WERI-Rb-1 (cell line): ENCODE measurements at places on chromosomes 2 and 18.

DNA sequence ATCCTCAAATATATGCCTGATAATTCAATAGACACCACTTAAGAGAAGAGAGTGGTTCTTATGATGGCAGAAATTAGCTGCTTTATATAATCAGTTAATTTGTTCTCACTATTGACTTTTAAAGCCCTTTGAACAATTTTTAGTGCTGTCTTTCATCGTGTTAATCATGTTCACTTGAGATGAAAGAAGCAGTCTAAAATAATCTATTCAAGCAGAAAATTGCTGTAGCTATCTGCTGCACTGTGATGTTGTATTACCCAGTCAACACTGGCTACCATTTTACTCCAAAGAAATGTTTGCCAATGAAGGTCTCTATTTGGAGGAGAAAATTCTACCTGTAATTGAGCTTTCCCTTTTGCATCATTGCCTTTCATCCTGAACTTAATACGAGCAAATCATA, 459.8 kb upstream of the FSIP2 start:
- DNase-seq: no peak

GRCh38 chr2:219570194-219570923, 980 bp downstream of the OBSL1 start:
- DNase-seq: no peak

DNA sequence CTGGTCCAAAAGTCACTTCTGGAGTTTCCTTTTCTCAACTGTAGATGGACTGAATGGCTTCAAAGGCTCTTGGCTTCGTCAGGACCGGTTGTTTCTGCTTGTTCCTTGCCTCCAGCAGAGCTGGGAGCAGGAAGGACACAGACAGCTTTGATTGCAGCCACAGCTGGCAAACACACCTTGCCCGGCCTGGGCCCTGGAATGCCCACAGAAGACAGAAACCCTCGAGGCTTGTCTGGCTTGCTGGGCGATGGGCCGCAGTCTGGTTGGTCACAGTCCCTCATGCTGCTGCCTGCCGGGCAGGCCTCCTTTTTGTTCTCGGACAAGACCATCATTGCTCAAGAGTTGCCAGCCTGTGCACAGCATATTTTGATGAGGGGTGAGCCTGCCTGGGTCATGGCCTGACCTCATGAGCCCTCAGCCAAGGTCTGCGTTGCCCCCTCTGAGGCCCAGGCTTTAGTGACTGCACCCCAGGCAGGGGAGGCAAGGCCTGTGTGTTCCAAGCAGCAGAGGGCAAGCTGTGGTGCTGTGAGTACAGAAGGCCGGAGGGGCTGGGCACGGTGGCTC, 37.8 kb downstream of the ATP6V1C2 start:
- no peak for DNase-seq

- no peak for DNase-seq
Observed at GRCh38 chr18:48397021-48397420, 12.2 kb downstream of the ZBTB7C start.

DNA sequence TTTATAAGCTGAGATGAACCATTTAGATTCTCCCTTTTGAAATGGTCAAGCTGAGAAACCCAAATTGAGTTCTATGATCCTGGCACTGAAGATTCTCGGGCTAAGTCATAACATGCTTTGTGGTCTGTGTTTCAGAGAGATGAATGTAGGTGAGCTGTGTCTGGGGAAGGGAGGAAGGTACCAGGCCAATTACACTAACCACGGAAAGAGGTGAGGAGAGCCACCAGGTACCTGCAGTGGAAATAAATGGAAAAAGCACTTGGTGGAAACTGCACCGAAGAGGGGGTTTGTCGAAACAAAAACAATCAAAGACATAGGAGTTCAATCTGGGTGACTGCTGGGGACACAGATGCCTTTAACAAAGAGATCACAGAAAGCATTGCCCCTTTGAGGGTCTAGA, 963 bp upstream of the MRPL44 start:
- DNase-seq: no peak

DNA sequence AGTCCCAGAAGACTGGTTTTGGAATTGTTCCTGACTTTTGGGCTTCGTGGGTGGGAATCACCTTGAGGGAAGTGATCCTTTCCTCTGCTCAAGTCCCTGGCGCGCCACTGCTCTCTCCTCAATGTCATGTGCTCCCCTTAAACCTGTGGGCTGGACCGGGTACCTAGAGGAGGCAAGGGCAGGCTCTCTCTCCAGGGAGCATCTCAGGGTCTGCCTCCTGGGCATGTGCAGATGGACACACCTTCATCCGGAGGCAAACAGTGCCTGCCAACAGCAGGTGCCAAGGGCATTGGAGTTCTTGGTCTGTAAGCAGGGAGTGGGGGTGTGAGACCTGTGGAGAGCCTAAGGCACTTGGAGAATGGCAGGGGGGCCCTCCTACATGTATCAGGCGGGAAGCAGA, 142.6 kb downstream of the INHBB start:
- DNase-seq: no peak

- peak; percentile 85 for DNase-seq
Observed at GRCh38 chr2:42770288-42771131, 6.6 kb upstream of the OXER1 start.

GRCh38 chr2:146374505-146374904, 1470.3 kb upstream of the ACVR2A start:
- no peak for DNase-seq

GRCh38 chr2:67773851-67774250, 289.0 kb downstream of the C1D start:
- DNase-seq: no peak

DNA sequence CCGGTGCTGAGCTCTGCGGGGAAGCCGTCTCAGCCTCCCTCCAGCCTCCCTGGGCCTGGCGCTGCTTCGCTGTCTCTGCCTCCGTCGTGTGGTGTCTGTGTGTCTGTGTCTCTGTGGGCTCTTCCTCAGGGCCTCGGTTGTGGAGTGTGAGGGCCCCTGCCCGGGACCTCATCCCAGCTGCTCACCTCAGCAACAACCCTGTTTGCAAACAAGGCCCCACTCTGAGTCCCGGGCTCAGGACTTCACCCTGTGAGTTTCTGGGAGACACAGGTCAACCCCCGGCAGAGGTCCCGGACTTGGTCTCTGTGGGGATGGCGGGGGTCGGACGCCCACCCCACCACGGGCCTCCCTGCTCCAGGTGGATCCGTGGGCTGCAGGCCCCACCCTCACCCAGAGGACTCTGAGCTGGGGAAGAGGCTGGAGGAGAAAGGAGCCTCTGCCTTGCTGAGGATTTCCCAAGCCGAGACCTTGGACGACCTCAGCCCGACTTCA, 127.4 kb upstream of the CTDP1 start:
- DNase-seq: no peak

DNA sequence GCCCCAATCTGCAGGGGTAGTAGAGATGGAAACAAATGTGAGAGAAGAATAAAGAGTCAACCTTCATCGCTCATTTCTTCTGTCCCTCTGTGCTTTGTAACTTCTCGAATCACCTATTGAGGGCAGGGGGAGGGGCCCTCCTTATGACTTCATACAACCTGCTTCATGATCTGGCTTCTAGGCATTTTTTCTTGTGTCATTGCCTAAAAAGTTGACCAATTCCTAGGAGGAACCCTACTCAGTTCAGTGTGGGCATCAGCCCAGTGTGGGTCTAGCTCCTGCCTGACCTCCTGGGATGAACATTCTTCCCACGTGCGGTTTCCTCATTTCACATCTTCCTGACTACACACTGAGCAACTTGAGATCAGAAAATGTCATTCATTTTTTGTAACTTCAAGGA, 46.3 kb upstream of the CREB1 start:
- no peak for DNase-seq

- DNase-seq: no peak
Observed at GRCh38 chr2:58047373-58047935, 848 bp downstream of the VRK2 start.

GRCh38 chr2:112783187-112783714, 1.0 kb downstream of the IL1A start:
- DNase-seq: no peak

- peak; percentile 68 for DNase-seq
Observed at GRCh38 chr18:59783138-59783537, 85.9 kb upstream of the CCBE1 start.

DNA sequence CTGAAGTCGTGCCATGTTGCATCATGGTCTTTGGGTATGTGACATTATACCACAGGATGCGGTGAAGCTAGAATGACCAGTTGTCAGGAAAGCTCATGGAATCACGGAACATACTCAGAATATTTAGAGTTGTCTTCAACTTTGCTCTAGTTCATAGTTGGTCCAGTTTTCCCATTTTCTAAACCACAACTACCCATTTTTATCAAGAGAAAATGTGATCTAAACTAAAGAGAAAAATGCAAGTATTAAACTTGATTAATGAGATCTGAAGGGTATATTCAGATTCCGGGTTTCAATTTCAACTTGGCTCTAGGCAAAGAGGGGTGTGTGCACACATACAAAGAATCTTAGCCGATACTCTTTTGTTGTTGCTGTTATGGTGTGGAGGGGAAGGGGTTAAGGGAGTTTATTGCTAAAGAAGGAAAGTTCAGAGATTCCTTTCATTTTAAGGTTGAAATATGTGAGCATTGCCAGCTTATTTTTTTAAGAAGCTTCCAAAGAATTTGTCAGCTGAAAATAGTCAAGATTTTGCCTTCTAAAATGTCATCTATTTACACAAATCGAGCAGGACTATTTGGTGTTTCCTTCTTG, 516.6 kb upstream of the ZEB2 start:
- no peak for DNase-seq

GRCh38 chr18:29153091-29153490, 976.2 kb upstream of the CDH2 start:
- DNase-seq: no peak

- DNase-seq: no peak
Observed at GRCh38 chr2:207317378-207317984, 151.7 kb upstream of the KLF7 start.

- DNase-seq: no peak
Observed at GRCh38 chr2:11661891-11662435, 8.0 kb downstream of the NTSR2 start.

- DNase-seq: no peak
Observed at GRCh38 chr2:211061612-211062296, 505.4 kb downstream of the CPS1 start.

- DNase-seq: no peak
Observed at GRCh38 chr2:220273082-220273481, 645.7 kb downstream of the SLC4A3 start.

DNA sequence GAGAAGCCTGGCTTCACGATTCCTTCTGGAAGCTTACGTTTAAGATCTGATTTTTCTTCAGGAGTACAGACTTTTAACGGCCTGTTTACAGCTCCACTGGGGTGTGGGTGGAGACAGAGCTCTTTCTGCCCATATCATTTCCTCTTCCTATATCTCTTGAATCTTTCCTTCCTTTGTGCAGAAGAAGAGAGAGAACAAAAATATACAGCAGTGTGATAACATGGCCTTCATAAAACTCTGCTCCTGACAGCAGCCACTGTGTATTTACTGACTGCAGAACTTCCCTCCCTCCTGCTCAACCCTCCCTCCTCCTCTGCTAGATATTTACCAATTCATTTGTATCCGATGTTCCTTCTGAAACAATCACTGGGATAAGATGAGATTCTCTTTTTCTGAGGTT, 34.1 kb upstream of the REEP1 start:
- no peak for DNase-seq

DNA sequence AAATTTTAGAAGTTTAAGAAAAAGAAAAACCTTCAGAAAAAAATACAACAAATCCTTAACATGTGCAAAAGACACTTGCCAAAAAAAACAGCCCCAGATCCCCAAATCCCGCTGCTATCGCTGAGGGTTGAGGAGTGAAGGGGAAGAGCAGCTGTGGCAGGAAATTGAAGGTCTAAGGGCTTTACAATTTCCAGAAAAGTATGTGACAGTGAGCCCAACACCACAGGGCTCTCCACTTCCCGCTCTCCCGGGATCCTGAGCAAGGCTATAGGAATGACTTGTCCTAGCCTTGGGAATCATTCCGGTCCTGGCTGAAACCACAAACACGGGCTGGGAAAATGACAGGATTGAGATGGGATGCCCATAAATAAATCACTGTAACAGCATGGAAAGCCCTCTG, 191.4 kb downstream of the TMEM163 start:
- no peak for DNase-seq

GRCh38 chr2:197075754-197076337, 149.3 kb upstream of the PGAP1 start:
- no peak for DNase-seq

DNA sequence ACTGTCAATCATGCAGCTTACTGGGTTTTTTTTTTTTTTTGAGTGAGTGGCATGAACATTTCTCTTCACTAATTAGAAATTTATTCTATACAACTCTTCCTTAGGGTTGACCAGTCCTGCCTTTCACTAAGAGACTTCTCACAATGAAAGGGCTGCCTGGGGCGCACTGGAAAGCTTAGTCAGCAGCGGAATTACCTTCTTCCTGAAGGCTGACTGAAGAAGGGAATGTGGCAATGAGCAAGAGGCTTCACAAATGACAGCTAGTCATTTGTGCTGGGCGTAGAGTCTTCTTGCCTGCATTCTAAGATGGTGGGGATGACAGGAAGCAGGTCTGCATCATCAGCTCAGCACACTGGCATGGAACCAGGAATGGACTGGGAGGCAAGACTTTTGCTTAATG, 15.6 kb upstream of the SCN3A start:
- DNase-seq: no peak

DNA sequence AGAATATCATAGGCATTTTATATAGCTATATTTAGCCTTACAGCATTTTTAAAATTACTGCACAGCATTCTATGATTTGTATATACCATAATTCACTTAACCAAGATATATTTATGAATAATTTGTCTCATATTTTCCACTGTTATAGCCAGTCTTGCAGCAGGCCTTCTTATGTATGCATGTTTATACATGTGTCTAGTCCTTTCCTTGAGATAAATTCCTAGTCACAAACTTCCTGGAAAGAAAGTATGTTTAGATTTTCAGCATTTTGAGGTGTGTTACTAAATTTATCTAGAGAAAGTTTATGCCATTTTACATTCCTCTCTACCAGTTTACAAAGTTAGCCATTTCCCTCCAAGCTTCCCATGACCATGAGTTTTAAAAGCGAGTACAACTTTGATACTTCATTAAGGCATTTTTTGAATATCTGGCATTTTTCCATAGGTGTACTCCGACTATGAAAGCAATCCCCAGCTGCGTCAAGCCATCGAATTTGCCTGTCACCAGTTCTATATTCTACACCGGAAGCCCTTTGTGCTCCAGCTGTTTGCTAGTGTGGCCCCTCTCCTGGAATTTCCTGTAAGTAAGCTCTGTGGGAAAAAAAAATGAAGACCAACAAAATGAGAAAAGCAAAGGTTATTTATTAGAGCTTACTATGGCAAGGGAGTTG, 59.4 kb upstream of the RPE start:
- DNase-seq: no peak

GRCh38 chr2:12552092-12552491, 164.6 kb upstream of the TRIB2 start:
- no peak for DNase-seq

GRCh38 chr18:9782073-9782857, 74.2 kb downstream of the RAB31 start:
- DNase-seq: no peak
